Stimulated activated CD4-positive, alpha-beta T cell treated with anti-CD3 and anti-CD28 coated beads, Interleukin-15, amount 100 ng/mL, for 1 hour (primary cell): ENCODE measurements at places on chromosomes 6 and 20.

GRCh38 chr6:124873066-124873410 lies 89.2 kb upstream of the RNF217 start:
- no peak for DNase-seq

- DNase-seq, result no peak
Observed at GRCh38 chr6:159151266-159151855, 17.8 kb upstream of the FNDC1 start.

DNA sequence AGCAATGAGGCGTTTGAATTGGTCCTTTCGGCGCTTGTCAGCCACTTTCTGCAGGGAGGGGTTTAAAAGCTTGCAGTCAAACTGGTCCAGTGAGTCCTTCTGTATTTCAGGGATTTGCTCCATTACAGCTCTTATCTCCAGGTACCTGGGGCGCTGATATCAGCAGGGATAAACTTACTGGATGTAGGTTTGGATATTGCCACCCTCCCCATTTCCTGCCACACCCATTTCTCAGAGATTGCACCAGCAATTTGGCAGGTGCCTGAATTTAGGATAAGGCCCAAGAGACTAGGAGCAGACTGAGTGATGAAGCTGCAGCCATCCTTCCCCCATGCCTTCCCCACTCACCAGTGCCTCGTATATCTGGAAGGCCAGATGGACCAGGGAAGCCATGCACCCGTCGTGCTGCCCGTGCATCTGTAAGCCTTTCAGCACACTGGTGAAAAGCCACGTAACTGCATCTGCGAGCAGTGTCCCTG lies 7.6 kb downstream of the POLR1C start:
- DNase-seq, result no peak

DNA sequence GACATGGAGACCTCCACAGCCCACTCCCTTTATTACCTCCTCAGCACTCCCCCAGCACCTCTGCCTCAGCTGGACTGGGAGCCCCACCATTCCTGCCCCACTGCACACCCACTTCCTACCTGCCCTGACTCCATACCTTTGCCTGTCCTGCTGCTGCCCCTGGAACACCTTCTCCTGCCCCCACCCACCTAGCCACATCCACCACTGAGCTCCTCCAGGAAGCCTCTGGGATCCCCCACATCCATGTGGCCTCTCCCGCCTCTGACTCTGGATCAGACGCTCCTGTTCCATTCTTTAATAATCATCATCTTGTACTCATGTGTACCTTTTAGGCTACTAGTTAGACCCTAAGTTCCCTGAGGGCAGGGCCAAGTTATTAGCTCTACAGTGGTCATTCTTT lies 2.2 kb upstream of the SDCBP2 start:
- no peak for DNase-seq

DNA sequence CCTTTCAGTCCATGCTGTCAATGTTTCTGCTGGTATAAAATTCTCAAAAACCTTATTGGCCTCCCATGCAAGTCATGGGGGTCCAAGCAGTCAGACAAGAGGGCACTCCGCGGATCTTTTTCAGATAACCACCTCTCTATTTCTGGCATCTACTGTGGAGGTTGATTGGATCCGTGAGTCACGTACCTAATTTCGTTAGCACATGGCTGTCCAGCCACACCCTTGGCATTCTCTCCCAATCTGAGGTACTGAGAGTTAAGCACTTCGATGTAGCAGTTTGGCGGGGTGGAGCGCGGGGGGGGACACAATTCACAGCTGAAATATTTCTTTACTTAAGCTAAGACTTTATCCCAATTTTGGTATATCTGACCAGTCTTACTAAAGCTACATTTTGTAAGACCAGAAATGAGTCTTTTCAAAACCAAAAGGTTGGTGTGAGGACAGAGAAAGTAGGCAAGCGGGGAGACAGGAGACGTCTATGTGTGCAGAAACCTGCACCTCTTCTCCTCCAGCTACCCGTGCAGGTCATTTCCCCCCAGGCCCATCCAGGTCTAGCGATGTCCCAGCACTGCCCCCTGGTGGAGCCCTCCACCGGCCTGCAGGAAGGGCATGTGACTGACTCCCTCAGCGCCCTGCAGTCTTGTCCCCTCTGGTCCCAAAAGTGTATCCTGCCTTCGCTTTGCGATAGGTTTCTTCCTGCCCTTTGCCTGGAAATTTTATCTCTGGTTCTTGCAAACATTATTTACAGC lies 113.1 kb downstream of the ADAT2 start:
- no peak for DNase-seq

DNA sequence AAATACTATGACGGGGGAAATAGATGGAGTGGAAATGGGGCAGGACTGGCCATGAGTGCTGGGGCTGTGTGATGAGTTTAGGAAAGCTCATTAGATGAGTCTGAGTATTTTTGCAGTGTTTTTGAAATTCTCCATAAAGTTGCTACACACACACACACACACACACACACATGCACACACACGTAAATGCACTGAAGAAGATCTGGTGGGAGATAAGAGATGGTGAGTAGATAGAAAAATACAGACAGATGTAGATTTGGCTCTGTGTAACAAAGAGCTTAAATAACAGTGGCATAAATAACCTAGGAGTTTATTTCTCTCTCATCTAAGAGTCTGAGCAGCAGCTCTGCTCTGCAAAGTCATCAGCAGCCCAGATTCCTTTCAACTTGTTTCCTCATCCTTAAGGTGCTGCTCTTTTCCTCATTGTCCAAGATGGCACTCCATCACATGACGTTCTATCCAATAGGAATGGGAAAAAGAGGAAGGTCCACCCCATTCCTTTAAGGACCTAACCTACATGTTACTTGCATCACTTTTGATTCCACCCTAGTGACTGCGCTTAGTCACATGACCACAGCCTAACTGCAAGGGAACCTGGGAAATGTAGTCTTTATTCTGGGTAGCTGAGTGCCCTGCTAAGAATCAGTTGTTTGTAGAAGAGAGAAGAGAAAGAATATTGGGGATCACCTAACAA lies 76.4 kb downstream of the EYA2 start:
- DNase-seq, result no peak

- DNase-seq, result peak; percentile 76
Observed at GRCh38 chr6:142944124-142945048, 590 bp downstream of the HIVEP2 start.

- DNase-seq, result no peak
Observed at GRCh38 chr6:170199716-170200115, 91.2 kb downstream of the DLL1 start.
